T-helper 22 cell (primary cell): ENCODE measurements at places on chromosomes 4 and X.

- no peak for DNase-seq
Measured at GRCh38 chr4:25011135-25011866, 19.4 kb downstream of the LGI2 start.

GRCh38 chrX:134929808-134930207 is 61.0 kb upstream of the SMIM10 start:
- no peak for DNase-seq

- DNase-seq: no peak
Measured at GRCh38 chr4:176910646-176911045, 117.9 kb upstream of the VEGFC start.

DNA sequence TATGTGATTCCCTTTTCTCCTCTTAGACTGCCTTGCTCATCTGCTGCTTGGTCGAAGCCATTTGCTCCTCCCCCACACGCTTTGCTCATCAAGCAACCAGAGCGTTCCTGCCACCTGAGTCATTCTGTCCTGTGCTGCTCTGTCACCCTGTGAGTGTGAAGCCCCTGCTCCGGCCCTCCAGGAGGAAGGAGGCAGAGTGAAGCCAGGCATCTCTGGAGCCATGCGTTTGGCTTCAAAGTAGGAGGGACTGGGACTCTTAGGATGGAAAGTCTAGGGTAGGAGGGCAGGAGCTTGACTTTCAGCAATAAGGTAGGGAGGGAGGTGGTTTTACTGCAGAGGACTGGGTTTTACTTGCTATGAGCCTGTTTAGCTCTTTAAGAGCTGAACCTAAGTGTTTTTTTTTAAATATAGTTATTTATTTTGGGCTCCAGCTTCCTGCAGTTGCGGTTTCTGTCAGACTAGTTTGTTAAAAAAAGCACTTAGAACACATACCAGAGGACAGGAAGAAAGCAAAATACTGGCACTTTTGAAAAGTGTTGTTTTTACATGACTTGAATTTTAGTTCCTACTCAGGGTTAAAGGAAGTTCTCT is 63.6 kb downstream of the SPINK2 start:
- DNase-seq: peak; percentile 30

DNA sequence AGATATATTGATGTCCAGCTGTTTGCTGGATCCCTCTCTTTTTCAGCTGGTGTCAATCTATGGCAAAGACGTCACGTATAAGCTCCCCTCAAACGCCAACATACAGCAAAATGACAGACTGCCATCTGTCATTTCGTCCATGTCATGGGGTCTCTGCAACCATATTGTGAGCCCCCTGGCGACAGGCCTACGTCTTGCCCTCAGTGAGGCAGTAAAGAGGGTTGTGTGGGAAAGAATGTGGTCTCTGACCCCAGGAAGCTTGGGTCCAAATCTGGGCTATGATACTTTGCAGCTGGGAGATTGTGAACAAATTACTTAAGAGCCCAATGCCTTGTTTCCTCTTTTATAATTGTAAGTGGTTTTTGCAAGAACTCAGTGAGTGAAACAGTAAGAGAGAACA is 7.4 kb downstream of the SUPT20HL2 start:
- DNase-seq: no peak

DNA sequence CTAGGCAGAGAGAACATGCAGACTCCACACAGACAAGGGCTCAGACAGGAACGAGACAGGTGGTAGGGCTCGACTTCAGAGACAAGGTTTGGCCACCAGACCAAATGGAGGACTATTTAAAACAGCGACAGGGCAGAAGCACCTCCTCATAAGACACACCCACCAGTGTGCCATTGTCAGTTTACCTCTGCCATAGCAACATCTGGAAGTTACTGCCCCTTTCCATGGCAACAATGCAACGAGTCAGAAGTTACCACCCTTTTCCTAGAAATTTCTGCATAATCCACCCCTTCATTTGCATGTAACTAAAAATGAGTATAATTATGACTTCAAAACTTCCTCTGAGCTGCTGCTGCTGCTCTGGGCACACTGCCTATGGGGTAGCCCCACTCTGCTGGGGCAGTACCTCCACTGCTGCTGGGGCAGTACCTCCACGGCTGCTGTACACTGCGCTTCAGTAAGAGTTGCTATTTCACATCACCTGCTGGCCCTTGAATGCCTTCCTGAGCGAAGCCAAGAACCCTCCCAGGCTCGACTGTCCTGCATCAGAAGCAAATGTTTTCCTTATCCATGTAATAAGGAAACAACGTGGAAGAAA is 2222.3 kb upstream of the AGA start:
- DNase-seq: no peak

GRCh38 chr4:46441136-46441859 is 51.4 kb upstream of the GABRA2 start:
- no peak for DNase-seq

- DNase-seq: no peak
Measured at GRCh38 chrX:140050906-140051305, 85.6 kb upstream of the CXorf66 start.

GRCh38 chr4:54558889-54559677 is 98.7 kb upstream of the KIT start:
- no peak for DNase-seq
